H9 (cell line): ENCODE measurements at places on chromosomes 6 and 20. TPM values are rescaled to one million over a fixed set of nuclear protein-coding genes. Genes with fewer than 3 reads are reported as not detected.

DNA sequence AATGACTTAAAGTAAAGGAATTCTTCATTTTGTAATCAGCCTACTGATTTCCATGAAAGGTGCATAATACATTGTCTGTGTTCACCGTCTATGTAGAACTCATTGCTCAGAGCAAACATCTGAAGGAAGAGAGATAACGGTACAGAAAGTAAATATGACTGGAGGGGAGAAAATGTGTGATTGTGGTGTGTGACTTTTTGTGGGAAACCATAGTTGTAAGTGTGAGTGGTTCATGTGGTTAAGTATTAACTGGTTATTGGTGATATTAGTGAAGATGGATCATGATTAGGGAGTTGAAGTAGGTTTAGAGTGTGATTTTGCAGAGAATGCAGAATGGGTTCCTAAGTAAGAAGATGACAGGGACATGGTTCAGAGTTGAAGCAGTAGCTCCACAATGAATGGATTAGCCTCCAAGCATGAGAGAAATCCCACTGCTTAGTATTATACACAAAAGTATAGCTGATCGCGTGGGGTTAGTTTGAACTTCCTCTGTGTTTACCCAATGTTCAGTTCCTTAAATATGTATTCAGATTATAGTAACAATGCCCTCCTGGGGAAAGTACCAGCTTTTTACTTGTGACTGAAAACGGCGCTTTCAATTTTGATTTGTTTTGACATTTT lies 368.9 kb downstream of the UTRN start:
- H3K36me3 ChIP-seq, result peaks cover 3% of the 10 kb centered on the region
- peaks cover 11% of the 10 kb centered on the region for H3K4me1 ChIP-seq
- H3K27me3 ChIP-seq, result no peaks in the 10 kb centered on the region
- no peak overlapping the region for H3K4me3 ChIP-seq
- no peak overlapping the region for H3K27ac ChIP-seq

- no peak overlapping the region for H3K27ac ChIP-seq
- H3K4me1 ChIP-seq, result peaks cover 3% of the 10 kb centered on the region; the same call in 1 of the 2 replicates
- no peak overlapping the region for H3K4me3 ChIP-seq
- no peaks in the 10 kb centered on the region for H3K36me3 ChIP-seq
Measured at GRCh38 chr6:105164418-105164817, 15.4 kb downstream of the POPDC3 start.

DNA sequence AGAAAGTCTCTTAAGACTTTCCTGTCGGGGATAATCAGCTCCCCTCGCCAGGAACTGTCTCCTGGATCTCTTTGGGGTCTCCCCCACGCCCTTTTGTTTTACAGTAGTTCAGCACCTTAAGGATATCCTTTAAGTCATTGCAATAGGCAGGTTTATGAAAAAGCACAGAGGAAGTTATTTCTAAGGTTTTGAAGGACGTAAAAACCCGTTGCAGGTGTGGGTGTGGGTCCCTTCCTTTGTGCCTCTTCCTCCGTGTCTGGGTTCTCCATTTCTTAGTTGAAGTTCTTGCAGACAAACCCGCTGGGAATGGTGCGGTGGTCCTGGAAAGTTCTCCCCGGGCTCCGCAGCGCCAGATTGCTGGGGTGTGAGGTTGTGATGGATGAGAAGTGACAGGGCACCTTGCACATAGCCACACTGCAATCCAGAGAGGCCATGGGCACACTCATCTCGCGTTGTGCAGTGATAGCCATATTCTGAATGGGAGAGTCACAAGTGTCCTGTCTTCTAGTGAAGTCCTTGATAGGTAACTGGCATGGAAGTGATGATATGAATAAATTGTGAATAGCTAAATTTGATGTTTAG lies 65.2 kb downstream of the GTF2H5 start:
- peak overlapping the region; percentile 94 for H3K4me3 ChIP-seq
- no peak for DNase-seq
- no peaks in the 10 kb centered on the region for H3K27me3 ChIP-seq
- H3K27ac ChIP-seq, result no peak overlapping the region
- H3K4me1 ChIP-seq, result no peaks in the 10 kb centered on the region; the same call in 1 of the 2 replicates

The SYCP2 gene
- 0.70 and 0.94 TPM in 2 replicates for total RNA-seq

DNA sequence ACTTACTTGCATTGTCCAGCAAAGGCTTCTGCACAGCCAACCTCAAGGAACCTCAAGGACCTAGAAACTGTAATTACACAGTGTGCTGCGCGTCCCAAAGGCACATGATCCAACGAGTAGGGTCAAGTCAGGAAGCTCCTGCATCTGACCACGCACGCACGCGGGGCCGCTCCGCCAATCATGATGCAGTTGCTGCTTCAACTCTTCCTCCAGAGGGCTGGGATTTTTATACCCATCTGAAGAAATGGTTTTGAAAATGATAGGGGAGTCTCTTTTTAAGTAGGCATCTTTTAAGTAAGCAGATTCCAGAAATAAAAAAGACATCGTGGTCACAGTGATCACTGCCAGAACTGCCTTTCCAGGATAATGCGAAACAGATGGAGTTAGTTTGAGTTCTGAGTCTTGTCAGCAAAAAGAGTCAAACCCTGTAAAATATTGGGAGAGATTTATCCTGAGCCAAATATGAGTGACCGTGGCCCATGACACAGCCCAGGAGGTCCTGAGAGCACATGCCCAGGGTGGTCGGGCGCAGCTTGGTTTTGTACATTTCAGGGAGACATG lies 34.0 kb downstream of the KIF25 start:
- no peaks in the 10 kb centered on the region for H3K27me3 ChIP-seq
- no peak for DNase-seq
- no peak overlapping the region for H3K27ac ChIP-seq
- H3K4me1 ChIP-seq, result peaks cover 4% of the 10 kb centered on the region; the same call in 1 of the 2 replicates

The SIGLEC1 gene
- not detected in 2 replicates for total RNA-seq

DNA sequence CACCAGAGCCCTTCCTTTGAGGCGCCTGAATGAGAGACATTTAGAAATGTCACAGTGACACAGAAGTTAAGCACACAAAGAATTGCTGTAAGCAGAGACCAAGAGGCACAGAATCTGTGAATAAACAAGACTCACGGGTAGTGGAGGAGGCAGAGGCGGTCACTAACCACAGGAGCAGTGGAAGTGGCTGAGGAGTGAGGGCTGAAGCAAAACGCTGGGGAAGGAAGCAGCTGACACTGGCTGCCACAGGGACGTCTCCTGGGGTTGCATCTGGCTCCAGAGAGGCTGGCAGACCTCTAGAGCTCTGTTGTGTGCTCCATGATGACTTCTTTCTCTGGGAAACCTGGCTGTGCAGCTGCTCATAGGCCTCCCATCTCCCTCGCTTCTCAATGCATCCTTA lies 65.0 kb upstream of the SLC2A12 start:
- no peak for DNase-seq
- H3K4me3 ChIP-seq, result no peak overlapping the region
- H3K27ac ChIP-seq, result no peak overlapping the region
- H3K4me1 ChIP-seq, result no peaks in the 10 kb centered on the region

The TPX2 gene
- total RNA-seq, result 161 TPM in 2 replicates

GRCh38 chr6:112927641-112928320 lies 580.7 kb downstream of the RFPL4B start:
- H3K27ac ChIP-seq, result no peak overlapping the region
- H3K27me3 ChIP-seq, result no peaks in the 10 kb centered on the region
- peaks cover 3% of the 10 kb centered on the region for H3K36me3 ChIP-seq
- H3K4me3 ChIP-seq, result no peak overlapping the region
- 0 out of 2 replicates have a peak, but pooled peaks cover 2% of the 10 kb centered on the region for H3K4me1 ChIP-seq

DNA sequence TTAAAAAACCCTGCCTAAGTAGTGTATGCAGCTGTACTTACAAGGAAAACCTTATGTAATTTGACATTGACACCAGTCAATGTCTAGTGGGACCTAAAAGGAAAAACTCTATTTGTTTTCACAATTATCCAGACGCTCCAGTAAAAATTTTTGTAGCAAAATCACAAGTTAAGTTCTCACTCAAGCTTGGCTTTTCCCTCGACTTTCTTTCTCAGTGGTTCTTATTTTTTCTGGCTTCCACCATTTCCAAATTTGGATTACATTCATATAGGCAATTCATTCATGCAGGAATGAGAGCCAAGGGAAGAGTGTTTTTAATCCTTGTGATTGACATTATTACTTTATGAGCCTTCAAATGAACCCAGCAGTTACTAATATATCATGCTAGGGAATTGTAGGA lies 66.0 kb upstream of the ADGRG6 start:
- H3K36me3 ChIP-seq, result no peaks in the 10 kb centered on the region
- no peak for DNase-seq
- H3K27me3 ChIP-seq, result no peaks in the 10 kb centered on the region
- no peaks in the 10 kb centered on the region; the same call in 1 of the 2 replicates for H3K4me1 ChIP-seq
- no peak overlapping the region for H3K27ac ChIP-seq

- no peak overlapping the region for H3K27ac ChIP-seq
- H3K36me3 ChIP-seq, result no peaks in the 10 kb centered on the region
- H3K27me3 ChIP-seq, result no peaks in the 10 kb centered on the region
- no peaks in the 10 kb centered on the region for H3K4me1 ChIP-seq
- DNase-seq, result no peak
Measured at GRCh38 chr6:63097222-63097621, 114.0 kb upstream of the FKBP1C start.

DNA sequence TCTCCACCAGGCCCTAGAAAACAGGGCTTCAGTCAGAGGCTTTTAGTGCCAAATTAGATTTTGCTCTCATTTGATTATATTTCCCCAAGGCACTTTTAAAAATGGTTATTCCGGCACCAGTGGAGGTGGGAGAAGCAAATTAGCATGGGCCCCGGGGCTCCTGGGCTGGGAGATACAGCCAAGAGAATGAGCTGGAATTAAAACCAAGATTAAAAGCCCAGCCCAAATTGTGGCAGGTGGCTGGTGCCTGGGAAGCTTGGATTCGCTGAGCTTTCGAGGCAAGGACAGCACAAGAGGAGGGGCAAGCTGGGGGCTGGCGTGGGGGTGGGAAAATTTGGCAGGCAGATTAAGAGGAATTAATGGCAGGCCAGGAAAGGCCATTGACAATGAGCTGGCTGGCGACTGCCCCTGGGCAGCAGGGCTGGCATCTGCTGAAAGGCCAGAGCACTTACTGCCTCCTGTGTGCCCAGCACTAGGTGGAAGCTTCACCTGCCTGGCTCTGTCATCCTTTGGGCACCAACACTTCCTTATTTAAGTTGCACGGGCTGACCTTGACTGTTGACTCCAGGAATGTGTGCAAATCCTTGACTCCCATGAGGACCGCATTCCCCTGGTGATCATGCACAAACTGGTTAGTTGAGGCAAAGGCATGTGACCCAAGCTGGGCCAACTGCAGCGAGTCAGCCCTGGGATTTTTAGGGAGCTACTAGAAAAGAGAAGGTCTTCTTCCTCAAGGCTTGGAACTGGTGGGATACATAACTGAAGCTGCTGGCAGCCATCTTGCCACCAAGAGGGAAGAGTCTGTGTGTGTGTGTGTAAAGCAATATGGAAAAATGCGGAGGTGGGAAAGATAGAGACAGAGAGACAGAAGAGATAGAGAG lies 76.1 kb downstream of the SULF2 start:
- H3K27me3 ChIP-seq, result no peaks in the 10 kb centered on the region
- DNase-seq, result no peak
- H3K27ac ChIP-seq, result no peak overlapping the region
- no peaks in the 10 kb centered on the region for H3K4me1 ChIP-seq

DNA sequence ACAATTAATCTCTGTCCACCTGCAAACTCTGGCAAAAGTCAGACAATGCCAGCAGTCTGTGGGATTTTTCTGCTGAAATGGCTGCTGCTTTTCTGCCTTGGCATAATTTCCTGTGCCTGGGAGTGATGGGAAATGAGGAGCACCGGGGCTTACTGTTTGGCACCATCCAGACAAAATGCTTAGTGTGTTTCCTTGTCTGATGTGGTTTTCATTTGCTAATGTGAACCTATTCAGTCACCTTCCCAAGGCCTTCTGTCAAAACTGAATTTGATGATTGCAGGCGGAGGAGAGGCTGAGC lies 56.4 kb downstream of the CDH4 start:
- H3K27me3 ChIP-seq, result no peaks in the 10 kb centered on the region
- no peak overlapping the region for H3K4me3 ChIP-seq
- no peak overlapping the region for H3K27ac ChIP-seq
- DNase-seq, result no peak
- no peaks in the 10 kb centered on the region; the same call in 2 of the 3 replicates for H3K36me3 ChIP-seq
- peaks cover 7% of the 10 kb centered on the region; the same call in 1 of the 2 replicates for H3K4me1 ChIP-seq

DNA sequence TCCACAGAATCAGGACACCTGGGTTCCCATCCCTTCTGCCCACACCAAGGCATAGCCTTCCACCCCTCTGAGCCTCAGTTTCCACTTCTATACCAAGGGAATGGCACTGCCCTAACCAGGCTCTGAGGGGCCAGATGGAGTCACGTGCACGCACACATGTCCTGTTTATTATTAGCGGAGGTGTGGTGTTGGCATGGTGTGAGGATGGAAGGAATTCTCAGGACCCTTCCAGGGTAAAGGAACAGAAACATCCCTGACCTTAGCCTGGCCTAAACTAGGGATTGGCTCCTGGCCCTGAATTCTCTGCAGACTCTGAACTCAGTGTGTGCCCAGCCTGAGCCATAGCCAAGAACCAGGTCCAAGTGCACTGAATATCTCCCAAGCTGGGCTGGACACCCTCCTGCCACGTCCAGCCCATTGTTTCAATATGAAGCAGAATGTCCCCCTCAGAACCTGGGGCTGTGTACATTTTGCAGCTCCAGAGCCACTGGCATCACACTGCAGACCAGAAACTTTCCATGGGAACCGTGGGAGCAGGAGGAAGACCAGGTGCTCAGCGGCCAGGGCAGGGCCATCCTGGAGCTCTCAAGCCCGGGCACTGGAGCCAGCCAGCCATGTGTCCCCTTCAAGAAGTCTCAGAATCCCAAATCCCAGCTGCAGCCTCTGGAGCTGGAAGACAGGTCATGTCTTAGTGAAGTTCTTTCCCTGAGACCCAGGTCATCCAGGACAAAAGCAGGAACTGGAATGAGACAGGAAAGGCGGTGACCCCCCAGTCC lies 208.4 kb downstream of the ANKRD60 start:
- no peaks in the 10 kb centered on the region for H3K4me1 ChIP-seq
- peak; percentile 14 for DNase-seq
- peaks cover 2% of the 10 kb centered on the region; the same call in 2 of the 3 replicates for H3K36me3 ChIP-seq
- H3K27ac ChIP-seq, result no peak overlapping the region

DNA sequence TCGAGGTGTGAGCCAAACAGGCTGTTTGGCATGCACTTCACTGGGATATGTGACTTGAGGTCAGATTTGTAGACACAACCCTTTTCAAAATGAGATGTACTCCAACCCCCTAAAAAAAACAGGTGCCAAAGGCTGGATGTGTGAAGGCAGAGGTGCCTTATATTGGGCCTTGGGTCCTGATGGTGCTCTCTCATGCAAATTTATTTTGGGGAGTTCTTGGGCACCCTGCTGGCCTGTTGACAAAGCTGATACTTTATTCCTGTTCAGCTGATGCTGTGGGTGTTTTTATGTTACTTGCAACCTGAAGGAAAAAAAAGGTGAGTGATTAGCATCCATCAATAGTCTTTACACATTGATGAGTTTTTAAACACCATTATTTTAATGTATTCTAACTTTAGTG lies 121.5 kb downstream of the DNAH8 start:
- no peaks in the 10 kb centered on the region for H3K27me3 ChIP-seq
- H3K4me3 ChIP-seq, result no peak overlapping the region
- H3K36me3 ChIP-seq, result no peaks in the 10 kb centered on the region
- DNase-seq, result no peak
- H3K4me1 ChIP-seq, result no peaks in the 10 kb centered on the region

GRCh38 chr6:105274678-105275077 lies 94.9 kb upstream of the POPDC3 start:
- no peak for DNase-seq
- no peak overlapping the region for H3K4me3 ChIP-seq
- H3K36me3 ChIP-seq, result peaks cover 16% of the 10 kb centered on the region; the same call in 2 of the 3 replicates
- H3K27ac ChIP-seq, result no peak overlapping the region
- no peaks in the 10 kb centered on the region for H3K27me3 ChIP-seq

The TULP1 gene
- total RNA-seq, result 0.29 TPM in 1 of 2 replicates, not detected in the other

- H3K4me3 ChIP-seq, result no peak overlapping the region
- H3K36me3 ChIP-seq, result peaks cover 5% of the 10 kb centered on the region
Measured at GRCh38 chr6:168182908-168183612, 104.0 kb upstream of the FRMD1 start.

The NOX3 gene
- total RNA-seq, result not detected in 2 replicates

- H3K36me3 ChIP-seq, result no peaks in the 10 kb centered on the region; the same call in 2 of the 3 replicates
- DNase-seq, result no peak
- no peak overlapping the region for H3K4me3 ChIP-seq
- H3K4me1 ChIP-seq, result peaks cover 2% of the 10 kb centered on the region; the same call in 1 of the 2 replicates
- H3K27me3 ChIP-seq, result no peaks in the 10 kb centered on the region
Measured at GRCh38 chr6:158552796-158553138, 7.1 kb upstream of the TMEM181 start.
